ENCODE measurements at places on chromosomes 5 and 9. TPM values are rescaled to one million over a fixed set of nuclear protein-coding genes. Genes with fewer than 3 reads are reported as not detected.

Gene ZNF300
- total RNA-seq, result 2.0 TPM

Gene OTP
- 0.13 TPM for total RNA-seq

Gene VLDLR
- 20.8 TPM for total RNA-seq

Gene PSD2
- total RNA-seq, result not detected

Gene MYOZ3
- total RNA-seq, result 0.22 TPM

Gene NSG2
- total RNA-seq, result not detected

Gene ZNF366
- total RNA-seq, result not detected
